ENCODE measurements at places on chromosomes 3 and 15.

- DNase-seq, result no peak
Measured at GRCh38 chr15:28918141-28918983, 32.6 kb downstream of the APBA2 start.

- DNase-seq, result no peak
Measured at GRCh38 chr3:194009892-194010533, 125.9 kb upstream of the HES1 start.

DNA sequence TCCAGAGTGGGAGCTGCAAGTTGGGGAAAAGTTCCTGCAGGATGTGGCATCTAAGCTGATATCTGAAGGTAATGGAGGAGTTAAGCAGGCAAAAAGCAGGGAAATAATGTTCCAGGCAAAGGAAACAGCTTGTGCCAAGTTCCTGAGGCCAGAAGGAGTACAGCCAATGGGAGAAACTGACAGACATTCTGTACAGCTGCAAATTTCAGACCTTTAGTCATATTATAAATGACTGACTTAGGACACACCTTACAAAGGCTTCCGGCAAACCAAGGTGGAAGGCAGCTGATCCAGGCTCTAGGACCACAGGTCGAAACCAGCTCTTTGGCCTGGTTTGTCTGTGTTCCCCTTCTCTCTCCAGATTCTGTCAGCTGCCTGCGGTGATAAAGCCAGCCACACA is 9.3 kb downstream of the WWTR1 start:
- DNase-seq, result no peak

- no peak for DNase-seq
Measured at GRCh38 chr15:38768970-38769369, 204.4 kb upstream of the RASGRP1 start.

DNA sequence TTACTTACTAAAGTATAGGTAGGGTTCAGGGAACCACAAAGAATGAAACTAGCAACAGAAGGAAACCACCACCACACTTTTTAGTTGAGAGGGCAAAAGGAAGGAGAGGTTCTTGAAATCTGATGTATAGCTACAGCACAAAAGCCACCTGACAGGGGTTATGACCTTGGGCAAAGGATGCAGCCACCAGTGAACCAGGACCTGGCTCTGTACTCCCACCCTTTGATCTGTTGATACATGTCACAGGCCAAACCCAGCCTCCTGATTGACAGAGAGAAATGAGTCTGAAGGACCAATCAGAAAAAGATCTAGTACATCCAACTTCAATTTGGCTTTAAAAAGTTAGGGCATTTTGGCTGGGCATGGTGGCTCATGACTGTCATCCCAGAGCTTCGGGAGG is 20.0 kb upstream of the BLM start:
- no peak for DNase-seq

DNA sequence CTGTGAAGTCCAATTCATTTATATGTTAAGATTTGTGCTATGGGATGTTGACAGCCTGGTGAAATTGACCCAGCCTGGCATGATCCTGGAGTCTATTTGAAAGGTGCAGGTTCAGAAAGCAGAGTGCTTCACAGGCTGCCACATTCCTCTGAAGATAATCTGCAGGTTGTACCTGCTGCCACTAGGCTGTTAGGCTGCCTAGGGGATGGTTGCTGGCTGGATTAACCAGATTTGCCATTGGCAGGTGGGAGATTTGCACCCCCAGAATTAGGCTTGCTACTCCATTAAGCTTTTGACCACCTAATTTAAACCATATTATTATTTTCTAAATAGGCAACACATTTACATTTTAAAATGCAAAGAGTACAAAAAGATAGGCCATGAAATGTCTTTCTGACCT is 85.8 kb upstream of the RASGRP1 start:
- no peak for DNase-seq

DNA sequence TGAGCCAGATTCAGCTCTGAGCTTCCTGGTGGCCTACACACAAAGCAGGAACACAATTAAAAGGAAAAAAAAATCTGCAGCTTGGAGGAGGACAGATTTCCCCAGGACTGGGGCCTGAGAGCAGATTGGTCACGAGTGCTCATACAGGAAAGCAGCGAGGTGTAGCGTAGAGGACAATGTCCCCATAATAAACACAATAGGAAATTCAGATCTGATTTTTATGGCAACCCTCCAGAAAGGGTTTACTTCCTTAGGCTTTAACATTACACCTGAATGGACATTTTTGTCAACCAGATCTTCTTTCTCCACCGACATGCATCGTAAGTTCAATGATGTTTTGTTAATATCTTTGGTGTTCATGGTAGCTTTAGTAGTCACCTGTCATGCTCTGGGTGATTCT is 23.3 kb downstream of the SLC6A20 start:
- no peak for DNase-seq

DNA sequence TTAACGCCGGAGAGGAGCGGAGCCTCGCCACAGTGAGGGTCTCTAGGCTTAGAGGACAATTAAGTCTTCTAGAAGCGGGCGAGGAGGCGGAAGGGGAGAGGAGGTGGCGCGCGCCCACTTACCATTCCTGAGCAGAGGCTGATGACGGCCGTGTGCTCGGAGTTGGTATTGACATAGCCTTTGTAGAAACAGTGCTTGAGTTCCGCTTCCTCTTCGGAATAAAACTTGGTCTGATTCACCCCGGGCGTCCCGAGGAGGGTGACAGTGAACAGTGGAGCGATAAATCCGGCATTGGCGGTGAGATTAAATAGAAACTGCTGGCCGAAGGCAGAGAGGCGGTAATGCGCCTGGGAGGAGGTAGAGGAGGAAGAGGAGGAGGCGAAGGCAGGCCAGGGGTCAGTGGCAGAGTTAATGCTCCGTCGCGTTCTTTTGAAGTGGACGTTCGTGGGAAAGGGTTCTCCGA is 1.3 kb downstream of the ADAMTS9 start:
- DNase-seq, result no peak

DNA sequence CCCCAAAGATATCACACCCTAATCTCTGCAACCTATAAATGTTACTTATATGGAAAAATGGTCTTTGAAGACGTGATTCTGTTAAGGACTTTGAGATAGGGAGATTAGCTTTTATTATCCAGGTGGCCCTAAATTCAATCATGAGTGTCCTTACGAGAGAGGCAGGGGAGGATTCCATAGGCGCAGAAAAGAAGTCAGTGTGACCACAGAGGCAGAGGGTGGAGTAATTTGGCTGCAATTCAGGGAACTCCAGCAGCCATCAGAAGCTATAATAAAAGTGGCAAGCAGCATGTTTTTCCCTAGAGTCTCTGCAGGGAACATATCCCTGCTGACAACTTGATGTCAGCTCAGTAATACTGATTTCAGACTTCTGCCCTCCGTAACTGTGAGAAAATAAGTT is 315.2 kb upstream of the ROBO2 start:
- no peak for DNase-seq

DNA sequence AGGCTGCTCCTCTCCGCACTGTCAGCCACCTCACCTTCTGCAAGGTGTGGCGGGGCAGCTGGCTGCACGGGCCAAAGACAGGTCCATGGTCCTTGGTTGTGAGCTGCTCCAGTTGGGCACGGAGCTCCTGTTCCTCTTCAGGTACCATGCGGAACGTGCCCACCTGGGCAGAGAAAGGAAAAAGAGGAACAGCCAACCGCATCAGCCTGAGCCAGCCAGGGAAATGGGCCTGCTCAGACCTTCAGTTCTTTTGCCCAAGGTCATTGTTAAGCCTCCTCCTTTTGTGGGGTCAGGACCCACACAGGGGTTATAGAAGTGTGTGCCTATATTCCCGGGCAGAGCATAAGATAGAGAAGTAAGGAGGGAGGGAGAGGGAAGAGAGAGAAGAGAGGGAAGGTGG is 2.8 kb downstream of the RLBP1 start:
- DNase-seq, result no peak

GRCh38 chr15:74417670-74418069 is 16.1 kb downstream of the SEMA7A start:
- DNase-seq, result no peak

- no peak for DNase-seq
Measured at GRCh38 chr3:8524656-8525399, 23.2 kb downstream of the LMCD1 start.

GRCh38 chr3:23592961-23593931 is 212.5 kb upstream of the UBE2E1 start:
- no peak for DNase-seq

GRCh38 chr15:85837011-85837433 is 42.3 kb upstream of the KLHL25 start:
- DNase-seq, result no peak

DNA sequence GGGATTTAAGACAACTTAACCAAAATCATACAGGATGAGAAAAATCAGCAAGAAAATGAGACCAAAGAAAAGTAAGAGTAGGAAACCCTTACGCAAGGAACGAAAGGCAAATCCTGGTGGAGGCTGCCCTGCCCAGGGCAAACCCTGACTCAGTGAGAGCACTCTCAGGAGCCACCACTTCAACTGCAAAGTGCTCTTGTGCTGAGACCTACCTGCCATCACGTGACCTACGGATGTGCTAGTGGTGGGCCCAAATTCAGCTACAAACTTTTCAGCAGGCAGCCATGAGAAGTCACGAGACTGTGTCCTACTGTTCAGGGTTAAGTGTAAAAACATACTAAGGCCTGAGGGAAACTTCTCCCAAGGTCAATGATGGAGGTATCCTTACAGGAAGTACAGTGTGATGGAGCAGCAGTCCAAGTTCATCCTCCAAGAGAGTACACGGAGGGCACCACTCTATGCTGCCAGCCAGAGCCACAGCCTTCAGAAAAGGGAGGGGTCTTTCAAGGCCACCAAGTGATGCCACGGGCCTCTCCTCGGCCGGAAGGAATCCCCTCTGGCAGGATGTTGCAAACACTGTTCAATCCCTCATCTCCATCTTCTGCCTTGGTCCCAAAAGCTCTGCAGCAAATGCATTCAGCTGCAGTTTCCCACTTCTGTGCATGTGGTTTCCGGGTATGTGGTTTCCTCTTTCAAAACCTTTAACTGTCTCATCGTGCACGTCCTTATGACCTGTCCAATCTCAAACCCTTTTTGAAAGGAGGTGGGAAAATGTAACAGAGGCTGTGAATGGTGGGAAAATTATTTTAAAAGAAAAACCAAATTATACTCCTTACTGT is 9.5 kb downstream of the CHSY1 start:
- DNase-seq, result peak; percentile 66

- DNase-seq, result no peak
Measured at GRCh38 chr3:114043205-114043604, 13.1 kb downstream of the CCDC191 start.

- DNase-seq, result no peak
Measured at GRCh38 chr15:100926971-100927756, 8.0 kb downstream of the LRRK1 start.

GRCh38 chr3:20074226-20075063 is 34.2 kb downstream of the KAT2B start:
- DNase-seq, result no peak

GRCh38 chr3:148646126-148646665 is 51.5 kb upstream of the AGTR1 start:
- DNase-seq, result no peak

GRCh38 chr3:111592143-111592542 is 3.0 kb downstream of the ZBED2 start:
- no peak for DNase-seq

DNA sequence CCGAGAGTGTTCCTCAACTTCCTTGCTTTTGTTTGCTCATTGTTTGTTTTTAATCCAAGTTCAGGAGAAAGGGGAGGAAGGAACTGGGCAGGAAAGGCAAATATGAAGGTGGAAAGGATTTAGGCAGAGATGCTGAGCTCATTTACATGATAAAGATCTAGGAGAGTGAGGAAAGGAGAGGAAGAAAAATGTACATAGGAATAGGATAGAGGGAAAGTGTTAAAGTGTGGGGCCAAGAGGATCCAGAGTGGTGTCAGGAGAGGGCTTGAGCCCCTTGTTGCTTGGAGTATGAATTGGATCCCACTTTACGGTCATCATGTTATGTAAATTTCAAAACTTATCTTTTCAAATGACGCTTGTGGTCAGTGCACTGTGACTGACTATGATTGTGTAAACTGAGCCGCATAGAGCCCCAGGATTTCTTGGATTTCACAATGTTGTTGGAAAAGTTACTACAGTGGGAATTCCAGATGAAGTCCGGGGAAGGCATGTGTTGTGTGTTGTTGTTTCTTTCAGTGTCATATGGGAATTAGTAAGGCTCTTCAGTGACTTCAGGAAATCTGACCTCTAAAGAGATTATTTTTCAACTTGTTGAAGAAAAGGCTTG is 15.0 kb upstream of the PLD1 start:
- DNase-seq, result no peak

DNA sequence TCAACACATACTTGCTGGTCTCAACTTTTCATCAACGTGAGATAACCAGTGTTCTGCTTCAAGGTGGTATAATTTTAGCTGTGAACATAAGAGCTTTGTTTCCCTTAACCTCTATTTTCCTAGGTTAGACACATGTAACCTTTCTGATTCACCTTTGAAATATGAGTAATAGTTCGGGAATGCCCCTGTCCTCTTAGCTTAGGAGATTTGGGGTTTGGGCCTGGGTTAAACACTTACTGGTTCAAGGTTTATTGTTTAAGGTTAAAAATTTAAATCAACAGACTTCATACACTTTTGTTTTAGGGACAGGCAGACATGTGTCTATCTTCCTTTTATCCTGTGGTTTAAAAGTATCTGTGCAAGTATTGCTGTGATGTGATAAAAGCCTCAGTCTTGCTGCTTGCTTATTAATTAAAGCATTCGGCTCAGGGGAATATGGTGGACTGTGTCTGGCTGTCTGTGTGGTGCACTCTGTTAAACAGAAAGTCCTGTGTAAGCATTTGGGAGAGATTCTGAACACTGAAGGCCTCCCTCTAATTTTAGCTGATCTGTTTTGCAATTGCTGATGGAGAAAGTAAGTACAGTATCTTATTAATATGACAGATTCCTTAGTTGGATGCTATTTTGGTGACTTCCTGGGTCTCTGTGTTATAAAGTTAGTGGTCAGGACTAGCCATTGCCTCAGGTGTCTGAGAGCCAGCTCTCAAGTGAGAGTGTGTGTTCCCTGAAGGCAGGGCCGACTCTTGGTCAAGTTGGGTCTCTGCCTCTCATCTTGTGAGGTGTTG is 81.8 kb downstream of the USP13 start:
- DNase-seq, result no peak

DNA sequence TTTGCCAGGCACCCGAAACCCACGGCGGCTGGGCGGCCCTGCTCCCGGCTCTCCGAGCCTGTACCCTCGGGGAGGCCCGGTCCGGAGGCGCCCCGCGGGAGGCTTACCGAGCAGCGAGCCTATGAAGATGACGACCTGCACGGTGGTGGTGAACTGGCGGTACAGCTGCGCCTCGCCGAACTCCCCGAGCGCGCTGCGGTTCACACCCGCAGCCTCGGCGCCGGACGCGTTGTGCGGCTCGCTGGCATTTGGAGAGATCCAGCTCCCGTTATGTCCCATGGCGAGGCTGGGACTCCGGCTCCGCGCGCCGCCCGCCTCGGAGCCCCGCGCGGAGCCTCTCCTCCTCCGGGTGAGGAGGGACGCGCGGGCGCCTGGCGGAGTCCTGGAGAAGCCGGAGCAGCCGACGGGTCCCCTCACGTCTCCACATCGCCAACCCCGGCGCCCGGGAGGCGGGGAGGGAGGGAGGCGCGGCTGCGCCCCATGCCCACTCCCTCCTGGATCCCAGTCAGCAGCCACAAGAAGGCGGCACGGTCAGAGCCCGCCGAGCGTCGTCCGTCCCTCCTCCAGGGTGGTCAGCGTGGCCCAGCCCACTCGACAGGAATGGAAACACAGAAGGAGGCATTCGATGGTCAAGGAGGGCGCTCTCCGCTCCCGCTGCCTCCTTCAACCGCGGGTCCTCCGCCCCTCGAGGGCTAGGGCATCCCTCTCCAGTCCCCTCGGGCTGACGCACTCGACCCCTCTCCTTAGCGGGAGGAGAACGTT is at the start of gene GPR176:
Gene GPR176, minus strand, starts transcription at position 519 of the 762 bp plus-strand sequence. Its CDS starts 240 bp downstream, at position 279.
- no peak for DNase-seq

GRCh38 chr3:19901918-19902317 is 32.1 kb downstream of the EFHB start:
- no peak for DNase-seq

- no peak for DNase-seq
Measured at GRCh38 chr15:83928878-83929418, 275.0 kb downstream of the ADAMTSL3 start.

Data from KG1 (cell line).